ENCODE measurements at places on chromosomes 1 and 21.

- DNase-seq: no peak
Measured at GRCh38 chr1:101308935-101309333, 72.1 kb downstream of the S1PR1 start.

DNA sequence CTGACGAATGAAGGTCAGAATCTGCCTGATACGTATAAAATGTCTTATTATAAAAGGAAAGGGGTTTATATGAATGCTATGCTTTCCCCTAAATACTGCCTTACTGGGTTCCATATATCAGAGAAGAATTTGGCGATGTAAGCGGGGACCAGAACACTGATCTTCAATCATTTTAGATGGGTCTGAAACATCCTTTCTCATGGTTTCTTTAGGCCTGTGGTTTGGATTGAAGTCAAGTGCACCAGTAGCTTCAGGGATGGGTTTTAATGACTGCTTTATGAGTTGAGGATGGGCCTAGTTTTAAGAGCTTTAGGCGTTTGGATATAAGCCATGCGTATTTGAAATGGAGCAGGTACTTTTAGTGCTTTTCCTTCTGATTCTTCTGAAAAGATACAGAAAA lies 6.9 kb downstream of the FMN2 start:
- DNase-seq: no peak

DNA sequence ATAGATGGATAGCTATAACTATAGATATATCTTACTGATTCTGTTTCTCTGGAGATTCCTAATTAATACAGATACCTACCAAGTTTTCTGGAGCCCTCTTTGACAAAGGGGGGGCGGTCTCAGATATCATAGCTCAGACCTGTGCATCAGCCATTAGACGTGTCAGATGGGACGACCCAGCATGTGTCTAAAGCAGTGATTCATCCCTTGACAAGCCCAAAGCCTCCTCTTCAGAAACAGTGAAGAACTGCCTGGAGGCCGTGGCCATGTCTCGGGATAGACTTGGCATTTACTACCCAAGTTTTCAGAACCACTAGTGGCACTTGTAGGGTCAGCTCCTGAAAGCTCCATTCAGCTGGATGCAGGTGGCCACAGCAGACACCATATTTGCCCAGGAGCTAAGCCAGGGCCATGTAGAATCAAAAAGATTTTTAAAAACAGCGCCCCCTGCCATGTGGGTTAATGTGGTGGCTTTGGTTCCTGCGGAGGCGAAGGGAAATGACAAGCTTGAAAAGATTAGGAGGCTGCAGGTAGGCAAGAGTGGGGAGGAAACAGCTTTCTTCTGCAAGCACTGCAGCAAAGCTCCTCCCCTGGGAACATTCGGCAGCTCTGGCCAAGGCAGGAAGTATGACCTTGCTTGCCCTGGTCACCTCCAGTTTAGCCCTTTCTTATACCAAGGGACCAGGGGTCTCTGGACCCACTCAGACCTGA lies 82.2 kb downstream of the FBXO2 start:
- no peak for DNase-seq

DNA sequence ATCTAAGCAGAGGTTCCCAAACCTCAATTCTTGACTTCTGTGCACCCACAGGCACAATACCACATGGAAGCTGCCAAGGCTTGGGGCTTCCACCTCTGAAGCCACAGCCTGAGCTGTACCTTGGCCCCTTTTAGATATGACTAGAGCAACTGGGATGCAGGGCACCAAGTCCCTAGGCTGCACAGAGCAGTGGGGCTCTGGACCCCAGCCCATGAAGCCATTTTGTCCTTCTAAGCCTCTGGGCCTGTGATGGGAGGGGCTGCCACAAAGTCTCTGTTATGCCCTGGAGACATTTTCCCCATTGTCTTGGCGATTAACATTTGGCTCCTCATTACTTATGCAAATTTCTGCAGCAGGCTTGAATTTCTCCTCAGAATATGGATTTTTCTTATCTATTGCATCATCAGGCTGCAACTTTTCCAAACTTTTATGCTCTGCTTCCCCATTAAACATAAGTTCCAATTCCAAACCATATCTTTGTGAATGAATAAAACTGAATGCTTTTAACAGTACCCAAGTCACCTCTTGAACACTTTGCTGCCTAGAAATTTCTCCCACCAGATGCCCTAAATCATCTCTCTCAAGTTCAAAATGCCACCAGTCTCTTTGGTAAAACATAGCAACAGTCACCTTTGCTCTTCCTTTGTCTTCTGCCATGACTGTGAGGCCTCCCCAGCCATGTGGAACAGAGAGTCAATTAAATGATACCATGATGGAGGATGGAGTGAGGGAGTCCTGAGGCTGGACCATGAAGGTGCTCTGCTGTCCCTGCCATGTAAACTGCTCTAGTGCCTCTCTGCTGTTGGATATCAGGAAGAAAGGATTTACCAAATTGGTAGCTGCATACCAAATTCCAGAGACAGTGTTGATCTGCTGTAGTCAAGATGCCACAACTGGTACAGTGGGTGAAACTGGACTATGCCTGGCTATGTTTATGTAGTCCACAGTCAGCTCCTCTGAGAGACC lies 37.6 kb downstream of the RUNX3 start:
- DNase-seq: no peak

DNA sequence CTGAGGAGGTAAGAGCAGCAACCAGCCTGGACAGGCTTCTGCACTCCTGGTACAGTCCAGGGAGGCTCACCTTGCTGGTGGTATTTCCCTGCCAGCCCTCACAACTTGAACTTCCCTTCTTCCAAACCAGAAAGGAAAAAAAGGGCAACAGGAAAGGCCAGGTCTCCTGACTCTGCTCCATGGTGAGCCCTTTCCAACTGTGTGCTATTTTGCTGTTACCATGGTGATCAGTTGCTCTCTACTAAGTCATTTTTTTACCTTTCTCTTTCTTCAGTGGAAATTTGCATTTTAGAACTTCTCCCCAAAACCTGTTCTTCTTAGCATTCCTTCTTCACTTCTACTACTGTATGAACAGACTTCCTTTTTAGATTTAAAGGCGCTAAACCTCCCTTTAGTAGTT lies 164.3 kb downstream of the GRIK1 start:
- DNase-seq: no peak

DNA sequence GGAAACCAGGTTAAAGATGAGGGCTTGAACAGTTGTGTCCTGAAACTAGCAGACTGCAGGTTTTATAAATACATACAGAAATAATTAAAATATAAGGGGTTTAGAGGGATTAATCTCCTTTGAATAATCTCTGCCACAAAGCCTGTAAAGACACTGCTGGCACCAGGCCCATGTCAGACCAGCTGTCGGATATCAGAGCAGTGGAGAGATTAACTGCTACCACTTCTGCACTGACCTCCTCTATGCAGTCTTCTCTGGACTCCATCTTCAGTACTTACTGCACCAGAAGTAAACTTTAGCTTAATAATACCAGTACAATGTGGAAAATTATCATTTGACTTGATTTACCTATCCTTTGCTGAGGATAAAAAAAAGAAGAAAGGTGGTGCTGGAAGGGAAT lies 128.6 kb downstream of the LHX4 start:
- peak; percentile 58 for DNase-seq

- DNase-seq: no peak
Measured at GRCh38 chr21:35216996-35217395, 167.9 kb upstream of the RUNX1 start.

- DNase-seq: peak; percentile 65
Measured at GRCh38 chr1:86380257-86380861, 15.8 kb downstream of the ODF2L start.

GRCh38 chr1:231062500-231063270 lies 22.6 kb upstream of the FAM89A start:
- no peak for DNase-seq

DNA sequence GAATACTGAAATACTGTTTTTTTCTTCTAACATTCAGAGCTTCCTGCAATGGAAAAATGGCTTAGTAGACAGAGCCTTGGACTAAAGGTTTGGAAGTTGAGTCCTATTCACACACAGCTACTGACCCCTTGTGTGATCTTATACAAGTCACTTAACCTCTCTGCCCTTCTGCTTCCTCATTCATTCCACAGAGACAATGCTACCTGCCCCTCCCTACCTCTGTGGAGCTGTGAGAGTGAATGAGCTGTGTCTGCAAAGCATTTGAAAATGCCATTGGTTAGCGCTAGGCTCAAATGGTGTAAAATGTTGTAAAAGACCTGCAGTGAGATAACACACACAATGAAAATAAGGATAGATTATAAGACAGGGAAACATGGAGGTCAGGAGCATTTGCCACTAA lies 214.4 kb downstream of the BARHL2 start:
- DNase-seq: no peak

GRCh38 chr1:58911841-58912499 lies 128.1 kb upstream of the JUN start:
- DNase-seq: no peak

DNA sequence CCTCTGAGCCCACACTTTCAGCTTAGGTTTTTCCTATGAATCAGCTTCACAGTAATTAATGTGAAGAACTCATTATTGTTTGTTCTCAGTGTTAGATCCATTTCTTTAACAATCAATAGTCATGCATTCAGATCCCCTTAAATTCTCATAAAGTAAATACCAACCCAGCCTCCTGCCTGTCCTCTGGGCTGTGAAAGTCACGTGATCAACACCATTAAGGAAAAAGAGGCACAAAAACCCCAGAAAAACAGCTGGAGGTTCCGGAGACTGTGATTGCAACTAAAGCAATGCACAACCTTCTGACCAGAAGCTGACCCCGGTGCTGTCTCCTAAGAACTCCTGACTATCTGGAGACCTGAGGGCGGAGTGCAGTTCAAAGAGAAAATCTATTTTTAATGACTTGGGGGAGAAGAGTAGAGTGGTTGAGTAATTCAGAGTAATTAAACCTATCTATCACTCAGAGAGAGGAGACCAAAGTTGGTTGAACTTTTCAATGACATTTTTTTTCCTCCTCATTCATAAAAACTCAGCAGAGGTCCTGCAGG lies 132.5 kb downstream of the PLXNA2 start:
- DNase-seq: no peak

DNA sequence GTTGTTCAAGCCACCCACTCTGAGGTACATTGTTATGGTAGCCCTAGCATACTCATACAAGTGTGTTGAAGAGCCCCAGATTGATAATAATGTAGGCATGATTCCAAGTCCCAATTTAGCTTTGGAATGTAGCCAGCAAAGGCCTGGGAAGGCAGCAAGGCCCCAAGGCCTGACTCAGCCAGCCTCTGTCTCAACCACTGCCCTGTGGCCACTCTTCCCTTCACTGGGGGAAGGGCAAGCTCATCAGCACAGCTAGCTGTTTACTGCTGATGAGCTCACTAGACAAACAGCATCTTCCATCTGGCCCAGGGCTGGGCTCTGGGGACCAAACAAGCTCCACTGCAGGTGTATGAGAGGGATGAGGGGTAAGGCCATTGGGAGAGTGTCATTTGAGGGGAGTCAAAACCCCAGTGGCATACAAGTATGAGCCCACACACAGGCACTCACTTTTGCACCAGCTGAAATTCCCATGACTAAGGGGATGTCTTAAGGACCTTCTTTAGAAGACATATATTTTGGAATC lies 2.2 kb upstream of the IRF6 start:
- peak; percentile 34 for DNase-seq

DNA sequence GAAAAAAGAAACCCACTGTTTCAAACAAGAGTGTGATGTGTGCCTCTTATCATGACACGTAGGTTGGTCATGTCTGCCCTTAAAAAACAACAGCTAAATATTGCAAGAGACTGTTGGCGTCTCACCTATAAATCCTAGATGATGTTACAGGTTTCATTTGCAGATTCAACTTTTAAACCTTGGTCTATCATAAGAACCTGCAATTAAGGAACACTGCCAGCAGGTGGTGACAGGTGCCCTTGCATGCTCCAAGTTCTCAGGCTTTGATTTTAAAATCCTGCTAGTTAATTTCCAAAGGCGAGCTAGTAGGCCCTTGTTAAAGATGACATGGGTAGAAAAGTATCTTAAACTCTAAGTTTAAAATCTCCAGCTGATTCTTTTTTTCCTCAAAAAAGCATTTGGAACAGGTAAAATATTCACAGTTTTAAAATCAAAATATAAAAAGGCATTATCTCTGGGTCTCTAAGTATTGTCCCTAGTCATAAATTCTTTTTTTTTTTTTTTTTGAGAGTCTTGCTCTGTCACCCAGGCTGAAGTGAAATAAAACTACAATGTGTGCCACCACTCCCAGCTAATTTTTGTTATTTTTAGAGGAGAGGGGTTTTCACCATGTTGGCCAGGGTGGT lies 39.1 kb downstream of the CLSTN1 start:
- DNase-seq: peak; percentile 9

DNA sequence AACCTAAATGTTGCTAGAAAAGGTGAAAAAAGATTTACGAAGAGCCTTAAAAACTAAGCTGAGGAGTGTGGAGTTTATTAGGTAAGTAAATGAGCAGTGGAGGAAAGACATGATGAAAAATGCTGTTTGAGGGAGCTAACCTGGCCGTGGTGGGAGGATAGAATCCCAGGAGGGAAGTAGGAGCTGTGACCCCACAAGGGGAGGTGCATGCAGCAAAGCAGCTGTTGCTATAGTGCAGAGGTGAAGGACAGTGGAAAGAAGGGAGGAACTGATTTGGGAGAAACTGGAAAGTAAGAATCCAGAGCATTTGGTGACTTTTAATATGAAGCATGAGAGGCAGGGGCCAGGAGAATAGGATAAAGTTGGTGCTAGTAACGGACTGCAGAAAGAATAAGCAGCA lies 271.7 kb upstream of the ADGRL2 start:
- DNase-seq: no peak

DNA sequence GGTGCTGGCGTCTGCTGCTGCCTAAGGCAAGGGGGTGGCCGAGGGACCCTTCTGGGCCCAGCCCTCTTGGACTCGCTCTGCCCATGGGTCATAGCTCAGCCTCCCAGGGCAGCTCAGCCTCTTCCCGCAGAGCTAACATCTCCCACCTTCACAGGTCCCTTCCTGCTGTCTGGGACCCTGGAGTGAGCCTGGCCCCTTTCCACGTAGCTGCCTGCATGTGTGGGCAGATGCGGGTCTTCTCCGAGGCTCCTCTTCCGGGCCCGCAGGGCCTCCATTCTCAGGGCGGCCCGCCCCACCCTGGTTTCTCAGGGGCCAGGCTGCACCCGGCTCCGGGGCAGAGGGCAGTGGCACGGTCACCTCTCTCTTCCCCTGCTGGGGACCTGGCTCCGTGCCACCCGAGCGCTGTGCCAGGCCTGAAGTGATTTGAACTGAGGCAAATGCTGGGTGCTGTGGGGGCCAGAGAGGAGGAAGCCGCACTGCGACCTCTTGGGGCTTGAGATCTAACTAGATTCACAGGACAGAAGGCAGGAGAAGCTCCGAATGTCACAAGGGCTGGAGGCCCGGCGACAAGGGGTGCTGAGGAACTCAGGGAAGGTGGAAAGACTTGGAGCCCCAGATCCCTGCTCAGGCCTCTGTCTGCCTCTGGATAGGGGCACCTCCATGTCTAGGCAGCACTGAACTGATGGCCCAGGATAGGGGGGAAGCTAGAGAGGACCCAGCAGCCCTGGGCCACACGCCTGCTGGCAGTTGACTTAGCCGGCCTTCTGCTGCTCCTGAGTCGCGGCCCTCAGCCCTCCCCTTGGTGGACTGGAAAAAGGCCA lies 40.7 kb downstream of the COQ8A start:
- no peak for DNase-seq

GRCh38 chr1:218930000-218930399 lies 243.7 kb upstream of the LYPLAL1 start:
- DNase-seq: no peak

GRCh38 chr1:193593147-193593885 lies 406.9 kb upstream of the B3GALT2 start:
- no peak for DNase-seq

Data from NCI-H446 treated with DMSO at 0.1 percent for 48 hours (cell line).